GM20000 (cell line): ENCODE measurements at places on chromosomes 6 and 20.
A peak's percentile ranks its signal among the peaks of the same experiment; 100 is the strongest.

- DNase-seq, result peak; percentile 70
These were observed 3.1 kb upstream of the AKIRIN2 start for GRCh38 chr6:87705070-87705691.

GRCh38 chr20:32670773-32671455, 2.8 kb downstream of the C20orf203 start:
- no peak for DNase-seq

DNA sequence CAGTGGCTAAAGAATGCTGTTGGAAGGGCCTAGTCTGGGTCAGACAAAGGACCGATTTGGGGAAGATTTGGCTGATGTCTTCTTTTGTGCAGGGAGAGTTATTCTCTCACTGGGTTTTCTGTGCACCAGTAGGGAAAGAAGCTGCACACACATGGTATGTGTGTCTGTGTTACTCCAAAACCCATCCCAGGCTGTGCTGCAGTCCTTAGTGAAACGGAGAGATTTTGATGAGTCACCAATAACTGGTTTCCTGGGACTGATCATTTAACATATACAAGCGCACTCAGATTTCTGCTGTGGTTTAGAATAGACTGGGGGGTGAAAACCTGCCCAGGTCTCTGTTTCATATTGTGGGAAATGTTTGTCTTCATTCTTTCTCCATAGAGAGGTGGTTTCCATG, 1049.8 kb downstream of the KIF16B start:
- DNase-seq, result no peak

GRCh38 chr6:124078169-124078568, 274.5 kb downstream of the NKAIN2 start:
- no peak for DNase-seq

DNA sequence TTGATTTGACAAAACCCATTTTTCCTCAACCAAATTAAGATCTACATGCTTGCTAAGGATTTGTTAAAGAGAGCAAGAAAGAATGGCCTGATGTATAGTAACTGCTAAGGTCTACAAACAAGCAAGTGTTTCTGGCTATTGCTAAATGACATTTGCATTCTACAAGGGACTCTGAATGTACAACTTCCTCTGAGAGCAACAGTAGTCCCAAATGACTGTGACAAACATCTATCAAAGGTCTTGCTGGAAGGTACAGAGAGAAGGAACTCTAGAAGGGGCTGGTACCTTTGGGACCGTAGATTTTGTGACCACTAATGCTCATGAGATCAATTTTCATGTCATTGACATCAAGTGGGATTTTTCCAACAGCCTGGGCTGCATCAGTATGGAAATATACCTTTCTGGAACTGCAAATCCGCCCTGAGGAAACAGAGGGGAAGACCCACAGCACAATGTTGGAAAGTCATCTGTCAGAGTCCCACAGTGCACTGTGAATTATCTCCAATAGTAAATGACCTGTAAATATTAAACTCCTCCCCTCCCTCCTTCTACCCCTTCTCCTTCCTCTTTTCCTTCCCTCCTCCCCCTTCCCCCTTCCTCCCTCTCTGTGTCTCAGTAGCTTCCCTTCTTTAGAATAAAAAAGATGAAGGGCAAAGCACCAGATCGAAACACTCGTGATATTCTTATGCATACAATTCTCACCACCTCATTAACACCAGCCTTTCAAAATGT, 15.9 kb upstream of the CPNE1 start:
- no peak for DNase-seq

DNA sequence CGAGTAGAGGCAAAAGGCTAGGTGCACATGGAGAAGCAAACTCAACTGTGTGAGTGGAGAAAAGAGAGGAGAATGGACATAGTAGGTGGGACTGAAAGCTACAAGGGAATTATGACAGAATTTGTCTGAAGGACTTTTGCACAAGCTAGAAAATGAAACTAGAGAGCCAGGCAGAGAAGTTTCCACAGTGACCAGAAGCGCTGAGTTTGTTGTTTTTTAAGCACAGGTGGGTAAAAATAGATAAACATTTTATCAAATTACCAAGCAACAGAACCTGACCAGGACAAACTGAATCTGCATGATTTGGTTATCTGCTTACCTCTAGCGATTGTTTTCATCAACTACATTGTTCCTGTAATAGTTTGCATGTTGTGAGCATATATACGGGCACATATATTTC, 38.6 kb downstream of the SMLR1 start:
- DNase-seq, result no peak

- DNase-seq, result no peak
These were observed 18.7 kb downstream of the LEMD2 start for GRCh38 chr6:33770124-33770832.

- DNase-seq, result no peak
These were observed 48.8 kb downstream of the SRC start for GRCh38 chr20:37394543-37395409.

DNA sequence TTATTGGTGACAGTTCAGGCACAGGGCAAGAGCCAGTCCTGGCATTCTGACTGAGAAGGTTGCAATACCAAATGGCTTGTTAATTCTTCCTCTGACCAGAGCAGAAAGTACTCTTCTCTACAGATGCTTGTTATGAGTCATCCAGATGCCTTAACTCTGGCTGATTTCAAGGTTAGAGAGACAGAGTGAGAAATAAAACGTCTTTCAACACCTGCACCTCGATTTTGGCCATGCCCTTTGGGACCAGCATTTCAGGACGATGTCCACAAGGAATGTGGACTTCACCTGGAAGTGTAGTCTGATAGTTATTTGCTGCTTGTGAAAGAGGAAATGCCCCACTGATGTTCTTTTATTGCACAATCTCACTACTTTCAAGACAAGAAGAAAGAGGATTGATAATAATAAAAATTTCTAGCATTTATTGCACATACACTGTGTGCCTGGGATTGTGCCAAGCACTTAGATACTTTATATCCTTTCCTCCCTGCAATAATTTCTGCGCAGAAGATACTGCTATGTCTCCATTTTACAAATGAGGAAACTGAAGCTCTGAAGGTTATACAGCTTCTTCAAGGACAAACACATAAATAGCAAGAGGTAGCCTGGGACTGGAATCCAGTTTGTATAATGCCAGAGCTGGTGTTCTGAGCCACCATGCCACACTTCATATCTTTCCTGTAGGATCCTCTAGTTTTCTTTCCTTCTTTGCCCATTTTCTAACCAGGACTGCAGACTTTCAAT, 33.5 kb upstream of the MCM3 start:
- peak; percentile 73 for DNase-seq

GRCh38 chr20:55095745-55096400, 620.5 kb downstream of the DOK5 start:
- no peak for DNase-seq
